ENCODE measurements at places on chromosomes 4 and X.

DNA sequence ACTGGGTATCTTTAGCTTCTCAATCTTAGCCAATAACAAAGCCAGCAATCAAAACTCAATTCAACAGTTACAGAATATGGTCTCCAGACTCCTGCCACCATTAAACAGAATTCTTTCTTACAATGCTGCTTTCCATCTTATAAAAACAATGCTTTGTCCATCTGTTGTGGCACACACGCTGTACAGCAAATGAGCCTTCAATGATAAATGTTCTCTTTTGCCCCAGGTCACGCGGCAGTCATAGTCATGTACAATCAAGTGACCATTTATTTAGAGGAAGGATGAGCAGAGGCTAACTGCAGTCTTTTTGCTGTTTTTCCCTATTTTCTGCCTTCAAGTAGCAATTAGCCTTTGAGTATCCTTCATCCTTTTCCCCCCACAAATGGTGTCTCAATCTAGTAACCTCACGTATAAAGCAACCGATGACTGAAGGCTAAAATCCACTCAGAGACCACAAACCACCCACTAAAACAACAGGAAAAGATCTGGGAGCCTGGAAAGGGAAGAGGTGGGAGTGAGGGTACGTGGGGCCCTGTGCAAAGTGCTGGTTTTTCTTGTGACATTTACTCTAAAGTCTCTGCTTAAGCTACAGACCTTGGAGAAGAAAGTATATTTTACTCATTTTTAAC is 24.4 kb downstream of the TRIM2 start:
- no peak for DNase-seq

GRCh38 chr4:185599553-185600243 is 64.4 kb upstream of the PDLIM3 start:
- DNase-seq = no peak

DNA sequence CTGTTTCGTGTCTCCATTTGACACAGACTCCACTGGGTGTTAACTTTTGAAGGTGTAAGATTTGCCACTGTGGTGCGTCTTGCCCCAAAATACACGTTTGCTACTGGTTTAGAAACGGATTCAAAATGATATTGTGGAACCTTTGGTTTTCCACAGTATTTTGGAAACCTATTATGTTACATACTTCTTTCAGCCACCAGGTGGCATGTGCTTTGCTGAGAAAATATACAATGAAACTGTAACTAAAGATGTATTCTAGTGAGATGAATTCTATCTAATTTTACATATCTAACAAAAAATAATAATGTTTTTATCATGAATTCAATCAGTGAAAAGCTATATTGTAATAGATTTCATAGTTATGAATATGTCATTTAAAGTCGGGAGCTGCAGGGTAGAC is 28.4 kb upstream of the SLITRK4 start:
- DNase-seq = no peak

DNA sequence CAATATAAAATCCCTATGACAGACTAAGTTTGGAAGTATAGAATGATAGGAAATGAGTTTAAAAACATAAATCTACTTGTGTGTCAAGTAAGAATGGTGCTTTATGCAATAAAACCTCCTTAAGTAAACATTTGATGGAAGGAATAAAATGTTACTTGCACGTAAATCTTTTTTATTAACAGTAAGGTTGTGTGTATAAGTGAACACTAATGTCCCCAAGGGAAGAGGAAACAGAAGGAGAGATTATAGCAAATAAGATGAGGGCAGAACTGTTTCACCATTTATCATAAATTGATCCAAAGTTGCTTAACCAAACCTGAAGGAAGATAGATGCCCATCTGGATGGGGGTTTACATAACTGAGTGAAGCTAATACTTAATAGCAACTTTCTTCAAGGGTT is 86.8 kb downstream of the FRMPD4 start:
- DNase-seq = no peak

GRCh38 chr4:77023920-77024319 is 51.9 kb downstream of the CCNI start:
- DNase-seq = no peak

All from 8988T (cell line).